ENCODE measurements at places on chromosomes 5 and 9.

- DNase-seq, result no peak
Observed at GRCh38 chr9:11537566-11537965, 924.8 kb upstream of the PTPRD start.

- DNase-seq, result no peak
Observed at GRCh38 chr9:99030092-99030511, 74.8 kb upstream of the TGFBR1 start.

GRCh38 chr5:176901260-176902101 lies 2.3 kb upstream of the HK3 start:
- no peak for DNase-seq

- no peak for DNase-seq
Observed at GRCh38 chr9:34607331-34607730, 4.6 kb downstream of the RPP25L start.

GRCh38 chr9:135488527-135488926 lies 8.9 kb downstream of the PPP1R26 start:
- no peak for DNase-seq

GRCh38 chr5:53173083-53173482 lies 63.5 kb upstream of the MOCS2 start:
- DNase-seq, result no peak

DNA sequence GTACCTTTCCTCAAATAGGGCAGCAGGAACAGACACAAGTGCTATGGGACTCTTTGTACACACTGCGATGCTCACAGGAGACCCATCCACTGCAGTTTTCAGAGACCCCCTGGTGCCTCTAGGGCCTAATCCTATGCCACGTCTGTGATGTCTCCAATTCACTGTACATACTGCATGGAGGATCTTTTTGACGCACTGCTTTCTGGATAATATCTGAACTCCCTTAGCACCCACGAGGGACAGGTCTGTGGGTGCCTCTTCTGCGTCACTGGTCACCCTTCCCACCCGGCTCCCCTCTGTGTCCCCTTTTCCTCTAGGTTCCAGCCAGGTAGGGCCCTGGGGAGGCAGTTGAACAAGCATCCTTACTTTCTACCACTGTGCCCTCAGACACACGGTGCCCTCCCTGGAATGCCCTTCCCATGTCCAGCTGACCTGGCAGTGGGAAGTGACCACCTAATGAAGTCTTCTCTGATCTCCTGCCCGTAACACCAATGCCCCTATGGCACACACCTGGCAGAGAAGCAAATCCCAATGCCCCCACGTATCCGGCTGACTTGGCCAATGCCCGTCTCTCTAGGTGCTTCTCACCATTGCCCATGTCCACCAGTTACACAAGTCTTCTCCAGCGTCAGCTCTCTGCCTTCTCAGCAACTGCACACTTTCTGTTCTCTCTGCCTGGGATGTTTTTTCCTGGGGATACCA lies 41.5 kb downstream of the FOXI1 start:
- no peak for DNase-seq

DNA sequence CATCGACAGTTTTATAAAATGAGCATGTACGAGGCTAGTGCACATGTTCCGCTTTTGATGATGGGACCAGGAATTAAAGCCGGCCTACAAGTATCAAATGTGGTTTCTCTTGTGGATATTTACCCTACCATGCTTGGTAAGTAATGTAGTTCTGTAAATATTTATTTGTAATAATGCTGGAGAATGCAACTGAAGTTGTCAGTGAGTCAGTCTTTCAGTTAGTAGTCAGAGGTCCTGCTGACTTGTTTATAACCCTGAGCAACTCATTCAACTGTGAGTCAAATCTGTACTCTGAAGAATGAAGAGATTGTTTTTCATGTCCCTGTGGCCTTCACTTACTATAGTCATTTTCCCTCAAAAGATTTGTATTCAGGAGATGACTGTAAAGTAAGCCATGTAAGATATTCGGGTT lies 28.4 kb upstream of the GPR150 start:
- DNase-seq, result no peak

Data from central memory CD4-positive, alpha-beta T cell (primary cell).